NCI-H2029 treated with DMSO at 0.1 percent for 48 hours (cell line): ENCODE measurements at places on chromosomes 2 and 18.

- DNase-seq = no peak
These were observed 632.3 kb downstream of the LRP1B start for GRCh38 chr2:141498561-141498960.

GRCh38 chr2:235287375-235287733, 206.5 kb upstream of the AGAP1 start:
- no peak for DNase-seq

GRCh38 chr2:139585101-139585500, 804.9 kb upstream of the NXPH2 start:
- no peak for DNase-seq

DNA sequence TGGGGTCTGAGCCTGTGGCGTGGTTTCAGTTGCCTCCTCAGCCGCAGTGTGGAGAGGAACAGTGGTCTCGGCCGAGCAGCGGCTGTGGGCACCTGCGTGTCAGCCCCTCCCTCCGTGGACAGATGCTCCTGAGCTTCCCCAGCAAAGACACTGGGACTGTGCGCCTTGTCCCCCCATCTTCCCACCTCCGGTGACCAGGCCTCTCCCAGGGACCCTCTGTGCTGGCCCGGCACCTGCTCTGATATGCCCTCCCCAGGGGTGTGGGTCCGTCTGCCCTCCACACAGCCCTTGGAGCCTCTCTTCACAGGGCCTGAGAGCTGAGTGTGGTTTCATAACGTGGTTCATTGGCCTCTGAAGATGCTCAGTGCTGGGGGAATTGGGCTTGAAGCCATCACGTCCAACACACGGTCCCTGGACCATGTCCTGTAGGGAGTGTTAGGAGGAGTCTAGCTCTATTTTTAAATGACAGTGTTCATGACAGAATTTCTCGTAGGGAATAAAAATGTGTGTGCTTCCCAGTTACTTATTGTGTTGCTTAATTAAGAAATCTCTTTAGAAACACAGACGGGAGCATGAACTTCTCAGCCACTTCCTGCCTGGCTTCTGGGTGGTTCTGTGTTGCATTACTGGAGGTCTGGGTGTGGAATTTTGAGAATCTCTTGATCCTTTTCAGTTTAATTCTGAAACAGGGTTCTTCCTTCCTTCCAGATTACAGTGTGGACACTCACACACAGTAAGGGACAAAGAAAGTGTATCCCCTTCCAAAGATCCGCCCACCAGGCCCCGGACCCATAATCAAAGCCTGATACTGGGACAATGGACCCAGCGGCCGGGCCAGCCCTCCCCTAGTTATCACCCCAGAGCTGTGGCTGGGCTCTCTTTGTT, 110.7 kb downstream of the NFATC1 start:
- no peak for DNase-seq

- DNase-seq = no peak
These were observed 892 bp downstream of the CELF4 start for GRCh38 chr18:37564711-37565100.

DNA sequence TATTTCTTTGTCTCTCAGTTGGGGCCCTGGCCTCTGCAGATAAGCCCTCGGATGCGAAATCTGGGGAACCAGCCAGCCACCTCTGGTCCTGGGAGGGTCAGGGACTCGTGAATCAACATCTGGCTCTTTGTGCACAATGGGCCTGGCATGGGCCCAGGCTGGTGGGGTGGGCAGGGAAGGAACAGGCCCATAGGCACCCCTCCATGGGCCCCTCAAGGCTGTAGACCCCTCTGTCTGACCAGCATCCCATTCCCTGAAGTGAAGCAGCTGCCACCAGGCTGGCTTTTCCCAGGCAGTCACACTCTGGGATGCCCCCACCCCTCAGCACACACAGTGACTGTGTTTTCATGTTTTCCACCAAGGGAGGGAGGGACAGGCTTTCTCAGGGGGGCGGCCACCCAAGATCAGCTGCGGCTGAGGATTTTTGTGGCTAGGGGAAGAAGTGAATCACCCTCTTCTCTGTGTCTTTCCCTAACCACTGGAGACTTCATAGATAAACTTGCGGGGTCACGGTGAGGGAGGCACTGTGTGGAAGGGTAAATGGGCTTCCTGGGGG, 166.0 kb downstream of the AGAP1 start:
- DNase-seq = no peak

DNA sequence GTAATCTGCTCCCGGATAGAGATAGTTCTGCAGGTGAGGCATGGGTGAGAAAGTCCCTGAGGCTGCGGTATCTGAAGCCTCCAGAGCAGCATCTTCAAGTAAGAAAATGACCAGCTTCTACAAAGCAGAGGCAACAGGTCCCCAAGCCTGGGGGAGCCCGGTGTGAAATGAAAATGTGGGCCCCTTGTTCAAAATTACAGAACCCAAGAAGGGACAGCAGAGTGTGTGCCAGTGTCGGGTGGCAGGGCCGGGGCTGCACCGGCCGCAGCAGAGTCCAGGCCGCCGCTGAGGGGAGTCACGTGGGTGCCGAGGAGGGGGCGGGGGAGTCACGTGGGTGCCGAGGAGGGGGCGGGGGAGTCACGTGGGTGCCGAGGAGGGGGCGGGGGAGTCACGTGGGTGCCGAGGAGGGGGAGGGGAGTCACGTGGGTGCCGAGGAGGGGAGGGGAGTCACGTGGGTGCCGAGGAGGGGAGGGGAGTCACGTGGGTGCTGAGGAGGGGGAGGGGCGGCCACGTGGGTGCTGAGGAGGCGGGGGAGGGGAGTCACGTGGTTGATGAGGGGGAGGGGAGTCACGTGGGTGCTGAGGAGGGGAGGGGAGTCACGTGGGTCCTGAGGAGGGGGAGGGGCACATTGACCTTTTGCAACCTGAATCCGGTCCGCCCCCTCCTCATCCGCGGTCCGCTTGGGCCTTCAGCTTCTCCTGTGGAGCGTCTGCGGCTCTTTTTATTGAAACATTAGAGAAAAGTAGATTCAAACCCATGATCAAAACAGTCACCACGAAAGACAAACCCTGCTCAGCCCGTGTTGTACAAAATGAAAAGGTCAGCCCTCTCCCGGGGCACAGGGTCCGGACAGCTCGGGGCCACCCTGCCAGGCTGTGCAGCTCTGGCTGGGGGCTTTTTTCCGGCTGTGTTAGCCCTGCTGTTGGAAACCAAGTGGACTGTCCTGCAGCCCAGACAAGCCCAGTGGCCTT, 10.4 kb downstream of the COLEC11 start:
- DNase-seq = peak; percentile 68

DNA sequence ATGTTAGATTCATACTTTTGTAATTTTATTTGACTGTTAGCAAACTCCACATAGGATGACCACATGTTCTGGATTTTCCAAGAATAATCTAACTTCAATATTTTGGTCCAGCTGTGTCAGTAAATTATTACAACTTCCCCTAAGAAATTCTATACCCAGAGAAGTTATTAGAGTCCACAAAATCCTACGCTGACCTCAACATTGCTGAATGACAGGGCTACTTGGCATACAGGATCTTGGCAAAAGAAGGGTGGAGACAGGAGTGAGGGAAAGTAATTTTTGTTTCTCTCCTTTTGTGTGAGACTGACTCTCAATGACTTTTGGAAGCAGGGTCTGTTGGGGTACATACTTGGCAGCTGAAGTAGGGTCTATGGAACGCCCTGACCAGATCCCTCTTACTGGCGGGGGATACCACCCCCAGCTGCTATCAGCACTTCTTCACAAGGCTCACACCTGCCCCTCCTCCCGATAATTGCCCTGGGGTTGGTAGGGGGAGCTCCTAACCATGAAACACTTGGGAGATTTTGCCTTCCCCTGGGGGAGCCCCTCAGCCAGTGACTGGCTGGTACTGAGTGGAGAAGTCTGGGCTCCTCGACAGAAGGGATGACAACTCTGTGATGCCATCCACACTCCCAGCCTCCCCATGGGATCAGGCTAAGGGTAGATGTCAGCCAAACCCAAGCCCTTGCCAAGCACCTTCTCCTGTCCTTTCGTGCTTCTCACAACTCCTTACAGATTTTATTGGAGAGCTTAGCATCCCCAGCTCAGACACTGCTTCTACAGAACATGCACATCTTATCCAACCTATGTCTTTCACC, 110.6 kb upstream of the FHL2 start:
- DNase-seq = no peak

GRCh38 chr2:98926601-98927000, 9.4 kb downstream of the CRACDL start:
- no peak for DNase-seq

DNA sequence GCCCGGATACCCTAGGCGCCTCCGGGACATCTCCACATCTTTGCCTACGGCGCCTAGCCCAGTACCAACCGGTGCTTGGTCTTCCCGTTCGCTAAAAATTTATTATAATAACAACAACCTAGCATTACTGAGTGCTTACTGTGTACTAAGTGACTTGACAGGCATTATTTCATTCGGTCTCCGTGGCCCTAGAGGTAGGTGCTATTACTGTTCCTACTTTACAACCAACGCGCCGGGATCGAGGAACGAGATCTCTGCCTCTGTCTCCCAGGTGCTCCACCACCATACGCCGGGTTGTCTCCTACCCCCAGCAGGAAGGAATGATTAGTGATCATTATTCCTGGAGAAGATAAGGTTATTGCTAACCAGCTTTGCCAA, 657 bp upstream of the BIN1 start:
- DNase-seq = no peak

DNA sequence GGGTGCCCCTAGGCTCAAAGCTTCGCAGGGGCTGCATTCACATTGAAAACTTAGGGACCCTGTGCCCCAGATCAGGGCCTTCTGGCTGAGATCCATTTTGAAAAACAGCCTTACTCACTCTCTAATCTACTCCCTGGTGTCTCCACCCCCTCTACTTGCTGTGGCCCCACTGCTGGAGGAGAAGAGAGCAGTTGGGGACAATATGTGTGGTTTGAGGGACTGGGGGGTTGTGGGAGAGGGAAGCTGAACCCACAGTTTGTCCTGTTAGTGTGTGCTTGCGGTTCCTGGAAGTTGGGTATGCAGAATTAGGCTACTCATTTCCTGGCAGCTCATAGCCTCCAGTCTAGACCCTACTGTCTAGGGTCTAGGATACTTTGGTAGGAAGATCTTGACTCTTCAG, 211.4 kb downstream of the PRKCE start:
- no peak for DNase-seq

DNA sequence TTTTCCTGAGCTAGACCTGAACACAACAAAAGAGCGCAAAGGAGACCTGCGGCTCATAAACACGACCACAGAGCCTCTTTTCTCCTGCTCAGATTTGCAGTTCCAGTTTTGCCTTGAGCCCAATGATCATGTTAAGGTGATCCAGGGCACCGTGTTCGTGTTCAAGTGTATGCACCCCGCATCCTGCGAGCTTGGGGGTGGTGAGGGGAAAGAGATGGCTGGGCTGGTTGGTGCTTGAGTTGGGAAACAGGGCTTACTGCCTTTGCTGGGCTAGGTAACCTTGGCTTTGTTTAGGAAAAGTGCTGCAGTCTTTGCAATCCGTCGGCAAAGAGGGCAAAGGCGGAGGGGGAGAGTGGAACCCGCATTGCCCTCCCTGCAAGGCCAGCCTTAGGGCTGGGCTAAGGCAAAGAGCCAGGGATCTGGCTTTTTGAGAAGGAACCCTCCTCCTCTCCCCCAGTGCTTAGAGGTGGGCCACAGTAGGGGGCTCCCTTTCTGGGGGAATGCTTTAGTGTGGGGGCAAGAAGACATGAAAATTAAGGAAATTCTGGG, 1.3 kb downstream of the HOXD10 start:
- DNase-seq = no peak

GRCh38 chr18:23970161-23971096, 44.1 kb upstream of the TTC39C start:
- DNase-seq = no peak

DNA sequence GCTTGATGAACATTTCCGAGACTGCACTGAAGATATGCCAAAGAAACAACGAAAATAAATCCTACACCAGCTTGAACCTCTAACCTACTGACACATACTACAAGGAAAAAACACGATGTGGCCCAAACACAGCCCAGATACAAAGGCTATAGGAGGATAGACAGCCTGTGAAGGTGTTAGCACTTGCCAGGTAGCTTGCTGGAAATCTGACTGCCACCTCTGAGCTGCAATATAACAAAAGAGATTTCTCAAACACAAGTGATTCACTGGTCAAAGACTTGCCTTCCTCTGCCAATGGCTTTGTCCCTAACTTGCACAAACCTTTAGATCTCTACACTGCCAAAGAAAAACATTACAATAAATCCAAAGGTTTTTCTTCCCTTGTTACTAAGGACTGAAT, 21.1 kb downstream of the CFAP210 start:
- no peak for DNase-seq

DNA sequence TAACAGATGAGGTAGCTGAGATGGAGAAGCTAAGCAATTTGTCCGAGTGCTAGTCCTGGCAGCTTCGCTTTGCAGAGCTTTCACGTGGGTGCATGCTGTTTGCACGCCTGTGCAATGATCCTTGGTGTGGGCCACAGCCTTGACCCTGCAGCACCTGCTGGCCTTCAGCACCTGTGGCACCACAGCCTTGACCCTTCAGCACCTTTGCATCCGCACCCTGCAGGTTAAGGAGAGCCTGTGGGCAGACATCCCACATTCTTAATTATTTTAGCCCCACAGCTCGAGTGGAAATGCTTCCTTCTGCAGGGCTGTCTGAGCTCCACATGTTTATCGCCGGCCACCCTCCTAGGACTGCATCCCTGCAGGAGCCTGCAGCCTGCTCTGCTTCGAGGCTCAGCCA, 19.3 kb downstream of the NCK2 start:
- DNase-seq = no peak

- no peak for DNase-seq
These were observed 40.4 kb downstream of the NUP35 start for GRCh38 chr2:183164650-183165015.

- peak; percentile 6 for DNase-seq
These were observed 514 bp downstream of the BCL2L11 start for GRCh38 chr2:111121028-111121827.

- DNase-seq = no peak
These were observed 120.1 kb upstream of the REV1 start for GRCh38 chr2:99609851-99610381.

DNA sequence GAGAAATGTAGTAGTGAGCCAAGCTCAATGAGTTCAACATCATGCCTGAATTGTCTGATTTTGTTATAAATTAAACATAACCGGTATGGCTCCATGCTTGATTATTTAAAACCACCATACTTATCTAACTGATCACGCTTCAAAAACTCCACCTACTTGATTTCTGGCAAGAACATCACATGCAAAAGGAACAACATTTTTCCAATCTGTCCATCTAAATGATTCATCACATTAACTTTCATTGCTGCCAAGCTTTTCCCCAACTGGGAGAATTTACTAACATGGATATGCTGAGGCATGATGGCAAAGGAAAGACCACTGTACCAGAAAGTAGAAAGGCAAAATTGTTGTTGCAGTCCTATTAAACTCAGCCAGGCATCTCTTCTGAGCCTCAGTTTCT, 286.8 kb downstream of the TRIB2 start:
- no peak for DNase-seq

- DNase-seq = no peak
These were observed 101.4 kb upstream of the RAB6C start for GRCh38 chr2:129877795-129878775.

GRCh38 chr2:11742317-11742701, 4.1 kb upstream of the LPIN1 start:
- no peak for DNase-seq

DNA sequence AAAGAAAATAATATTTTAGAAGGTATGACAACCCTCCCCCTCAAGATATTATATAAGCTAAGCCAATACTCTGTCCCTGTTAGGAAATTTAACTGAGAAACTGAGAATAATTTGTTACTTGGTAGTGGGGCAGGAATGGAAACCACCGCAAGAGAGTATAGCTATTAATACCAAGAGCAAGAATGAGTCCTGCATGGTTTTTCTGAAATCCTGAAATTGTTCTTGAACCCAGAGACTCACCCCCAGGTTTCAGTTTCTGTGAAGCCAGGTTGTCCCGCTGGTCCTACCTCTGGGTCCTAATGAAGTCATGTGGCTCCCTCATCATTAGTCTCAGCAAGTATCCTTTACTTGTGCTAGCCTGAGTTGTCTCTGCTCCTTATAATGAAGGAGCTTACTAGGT, 671.0 kb upstream of the ACVR2A start:
- DNase-seq = no peak
